HT1080 (cell line): ENCODE measurements at places on chromosomes 1 and 21.
A peak's percentile ranks its signal among the peaks of the same experiment; 100 is the strongest.

GRCh38 chr1:19811206-19811851 is 3.8 kb downstream of the RNF186 start:
- peak; percentile 42 for DNase-seq

- no peak for DNase-seq
Measured at GRCh38 chr21:45976701-45977311, 4.8 kb upstream of the COL6A1 start.

GRCh38 chr1:109116286-109116685 is 2.4 kb downstream of the ELAPOR1 start:
- DNase-seq: no peak

DNA sequence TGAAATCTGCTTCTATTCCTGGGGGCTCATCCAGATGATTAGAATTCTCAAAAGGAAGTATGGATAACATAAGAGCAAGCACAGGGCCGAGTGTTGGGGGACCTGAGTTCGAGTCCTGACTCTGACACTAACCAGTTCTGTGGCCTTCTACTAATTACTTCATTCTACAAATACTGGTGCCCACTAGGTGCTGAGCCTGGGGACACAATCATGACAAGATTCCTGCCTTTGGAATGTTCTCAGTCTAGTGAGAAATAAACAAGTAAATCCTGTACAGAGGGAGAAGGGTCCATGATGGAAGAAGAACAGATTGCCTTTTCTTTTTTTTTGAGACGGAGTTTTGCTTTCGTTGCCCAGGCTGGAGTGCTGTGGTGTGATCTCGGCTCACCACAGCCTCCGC is 2.2 kb upstream of the NUAK2 start:
- DNase-seq: no peak

DNA sequence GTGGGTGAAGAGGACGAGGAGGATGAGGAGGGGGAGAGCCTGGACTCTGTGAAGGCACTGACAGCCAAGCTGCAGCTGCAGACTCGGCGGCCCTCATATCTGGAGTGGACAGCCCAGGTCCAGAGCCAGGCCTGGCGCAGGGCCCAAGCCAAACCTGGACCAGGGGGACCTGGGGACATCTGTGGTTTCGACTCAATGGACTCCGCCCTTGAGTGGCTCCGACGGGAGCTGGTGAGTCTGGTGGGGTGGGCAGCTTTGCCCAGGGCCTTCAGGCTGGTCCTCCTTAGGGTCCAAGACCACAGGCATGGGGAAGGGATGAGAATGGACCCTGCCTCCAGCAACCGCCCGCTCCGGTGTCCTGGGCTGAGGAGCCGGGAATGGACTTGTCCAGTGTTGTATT is 430 bp downstream of the FAM167B start:
- no peak for DNase-seq

DNA sequence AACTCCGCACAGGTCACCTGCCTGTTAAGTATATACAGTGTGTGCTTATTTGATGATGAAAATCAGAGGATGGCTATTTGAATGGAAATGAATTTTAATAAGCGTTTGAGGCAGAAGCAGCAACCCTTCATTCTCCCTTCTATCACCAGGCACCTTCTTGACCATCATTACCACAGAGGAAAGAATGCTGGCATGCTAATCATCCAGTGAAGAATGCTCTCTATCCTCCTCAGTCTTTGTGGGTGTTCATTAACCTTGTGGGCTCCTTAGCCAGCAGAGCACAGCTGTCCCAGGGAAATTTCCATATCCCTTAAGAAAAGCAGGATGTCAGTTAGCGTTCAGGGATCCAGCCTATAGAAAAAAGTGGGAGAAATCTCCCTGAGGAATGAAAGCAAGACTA is 428.0 kb upstream of the CAMK1G start:
- DNase-seq: peak; percentile 11

- no peak for DNase-seq
Measured at GRCh38 chr1:243291292-243291691, 35.5 kb downstream of the SDCCAG8 start.
